Urinary bladder (tissue), 4 donors: ENCODE measurements at places on chromosomes 1 and 21. TPM values are rescaled to one million over a fixed set of nuclear protein-coding genes. Genes with fewer than 3 reads are reported as not detected.

ESRRG gene
- 14.0 TPM for total RNA-seq

DNASE2B gene
- total RNA-seq = not detected

CZIB gene
- total RNA-seq = 66.0 TPM

LCE1C gene
- total RNA-seq = not detected

ATXN7L2 gene
- total RNA-seq = 2.0 TPM

SHC1 gene
- total RNA-seq = 61.2 TPM

GNG12 gene
- 264 TPM for total RNA-seq

SELENON gene
- 24.6 TPM for total RNA-seq

ARHGAP30 gene
- 2.9 TPM for total RNA-seq

DNA sequence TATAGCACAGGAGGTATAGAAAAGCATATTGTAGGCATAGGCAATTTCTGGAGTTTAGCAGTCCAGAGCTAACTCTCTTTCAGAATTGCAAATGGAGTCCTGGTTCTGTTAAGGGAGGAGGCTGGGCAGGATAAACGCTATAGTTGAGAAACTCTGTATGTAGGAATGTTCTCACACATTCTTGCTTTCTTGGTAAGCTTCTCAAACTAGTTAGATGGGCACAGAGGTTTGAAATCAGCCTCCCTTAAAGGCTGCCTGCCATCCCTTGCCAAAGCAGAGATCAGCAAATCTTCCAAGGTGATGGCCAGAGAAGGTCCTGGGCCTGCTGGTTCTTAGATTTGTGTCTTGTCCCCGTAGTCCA lies 42.9 kb upstream of the TADA1 start:
- no peak for DNase-seq

DNA sequence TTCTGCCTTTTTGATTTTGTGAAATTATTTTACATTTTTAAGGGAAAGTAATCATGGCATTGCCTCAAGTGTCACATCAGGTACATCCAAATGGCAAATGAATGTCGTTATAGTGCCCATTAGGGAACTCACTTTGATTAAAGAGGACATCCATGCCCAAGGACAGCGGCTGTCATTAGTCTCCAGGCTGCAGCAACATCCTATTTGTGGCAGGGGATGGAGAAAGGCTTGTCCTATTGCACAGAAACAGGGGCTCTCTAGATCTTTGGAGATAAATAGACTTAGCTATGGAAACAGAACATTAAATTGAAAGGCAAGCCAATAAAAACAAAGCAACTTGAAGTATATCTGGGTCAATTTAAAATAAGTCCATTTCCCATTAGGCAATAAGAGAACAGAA lies 439.3 kb downstream of the NEGR1 start:
- no peak for DNase-seq

DNA sequence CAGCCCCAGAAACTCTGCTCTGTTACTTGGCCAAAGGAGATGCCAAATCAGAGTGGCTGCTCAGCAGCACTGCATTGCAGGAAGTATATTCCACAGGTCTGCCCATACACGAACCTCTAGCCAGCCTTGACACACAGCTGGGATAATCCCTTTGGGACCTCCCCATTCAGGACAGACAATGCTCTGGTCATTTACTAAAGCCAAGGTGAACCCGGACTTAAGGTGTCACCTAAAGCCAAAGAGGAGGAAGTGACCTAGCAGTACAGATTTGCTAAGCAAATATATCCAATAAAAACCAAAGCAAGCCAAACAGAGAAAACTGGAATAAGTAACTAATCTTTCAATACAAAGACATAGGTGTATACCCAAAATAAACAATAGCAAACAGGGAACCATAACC lies 27.7 kb downstream of the COPA start:
- DNase-seq = no peak

GRCh38 chr1:38585971-38586370 lies 273.6 kb downstream of the RRAGC start:
- no peak for DNase-seq

DNA sequence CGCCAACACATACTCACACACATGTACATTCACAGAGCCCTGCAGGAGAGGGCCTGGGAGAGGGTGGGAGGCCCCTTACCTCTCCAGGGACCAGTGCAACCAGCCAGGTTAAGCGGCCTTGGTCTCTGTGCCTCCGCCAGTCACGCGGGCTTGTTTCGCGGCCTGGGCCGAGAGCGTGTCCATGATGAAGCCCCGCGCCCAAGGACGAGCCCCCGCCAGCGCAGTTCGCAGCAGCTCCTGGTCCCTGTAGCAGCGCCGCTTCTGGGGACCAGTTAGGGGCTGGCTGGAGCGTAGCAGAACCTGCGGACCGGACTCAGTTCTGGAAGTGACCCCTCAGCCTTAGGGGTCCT lies 7.3 kb upstream of the FAM167B start:
- no peak for DNase-seq

DNA sequence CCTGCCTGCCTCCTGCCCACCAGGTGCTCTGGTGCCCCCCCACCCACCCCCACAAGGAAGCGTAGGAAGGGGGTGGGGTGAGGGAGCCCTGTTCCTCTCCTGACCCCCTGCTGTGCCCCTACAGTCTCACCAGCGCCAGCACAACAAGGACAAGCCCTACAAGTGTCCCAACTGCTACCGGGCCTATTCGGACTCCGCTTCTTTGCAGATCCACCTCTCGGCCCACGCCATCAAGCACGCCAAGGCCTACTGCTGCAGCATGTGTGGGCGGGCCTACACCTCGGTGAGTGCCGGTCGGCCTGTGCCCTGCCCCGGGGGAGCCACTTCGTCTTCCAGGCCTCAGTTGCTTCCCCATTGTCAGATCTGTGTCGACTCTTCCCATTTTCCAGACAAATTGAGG lies 25.9 kb downstream of the A3GALT2 start:
- no peak for DNase-seq

GRCh38 chr1:81410351-81410750 lies 390.4 kb upstream of the ADGRL2 start:
- no peak for DNase-seq

- DNase-seq = peak; percentile 78
These were observed 849.8 kb downstream of the USP25 start for GRCh38 chr21:16579538-16579937.

DNA sequence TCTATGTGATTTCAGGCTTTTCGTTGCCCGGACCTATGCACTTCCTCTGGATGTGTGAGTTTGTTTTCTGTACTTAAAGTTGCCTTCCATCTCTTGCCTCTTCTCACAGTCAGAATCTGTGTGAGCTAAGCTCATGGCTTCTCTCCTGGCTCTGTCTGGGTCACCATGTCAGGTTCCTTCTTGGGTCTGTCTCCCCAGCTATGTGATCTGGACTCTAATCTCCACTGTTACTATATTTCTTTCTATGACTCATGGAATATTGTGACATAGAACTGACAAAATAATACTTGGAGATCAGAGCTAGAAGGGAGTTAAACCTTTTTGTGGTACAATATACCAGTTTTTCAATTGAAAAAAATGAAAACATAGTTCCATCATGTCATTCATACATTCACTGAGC lies 172.7 kb upstream of the FGGY start:
- no peak for DNase-seq

- DNase-seq = no peak
These were observed 83.9 kb downstream of the NAV1 start for GRCh38 chr1:201622824-201623223.

- peak; percentile 13 for DNase-seq
These were observed 7.8 kb upstream of the LRRC8D start for GRCh38 chr1:89812992-89813391.

GRCh38 chr1:64537942-64538341 lies 68.0 kb downstream of the CACHD1 start:
- no peak for DNase-seq

GRCh38 chr21:34335316-34335715 lies 28.5 kb upstream of the KCNE2 start:
- no peak for DNase-seq

- DNase-seq = no peak
These were observed 14.1 kb upstream of the PLEKHG5 start for GRCh38 chr1:6505367-6506209.

- no peak for DNase-seq
These were observed 775 bp downstream of the MMEL1 start for GRCh38 chr1:2632051-2632430.

GRCh38 chr1:205088341-205088740 lies 4.1 kb upstream of the TMEM81 start:
- no peak for DNase-seq

GRCh38 chr1:208309771-208310170 lies 65.6 kb upstream of the PLXNA2 start:
- no peak for DNase-seq

- DNase-seq = no peak
These were observed 15.4 kb downstream of the NPPA start for GRCh38 chr1:11831945-11832725.

- peak; percentile 43 for DNase-seq
These were observed 68.1 kb downstream of the URB2 start for GRCh38 chr1:229694053-229694693.

DNA sequence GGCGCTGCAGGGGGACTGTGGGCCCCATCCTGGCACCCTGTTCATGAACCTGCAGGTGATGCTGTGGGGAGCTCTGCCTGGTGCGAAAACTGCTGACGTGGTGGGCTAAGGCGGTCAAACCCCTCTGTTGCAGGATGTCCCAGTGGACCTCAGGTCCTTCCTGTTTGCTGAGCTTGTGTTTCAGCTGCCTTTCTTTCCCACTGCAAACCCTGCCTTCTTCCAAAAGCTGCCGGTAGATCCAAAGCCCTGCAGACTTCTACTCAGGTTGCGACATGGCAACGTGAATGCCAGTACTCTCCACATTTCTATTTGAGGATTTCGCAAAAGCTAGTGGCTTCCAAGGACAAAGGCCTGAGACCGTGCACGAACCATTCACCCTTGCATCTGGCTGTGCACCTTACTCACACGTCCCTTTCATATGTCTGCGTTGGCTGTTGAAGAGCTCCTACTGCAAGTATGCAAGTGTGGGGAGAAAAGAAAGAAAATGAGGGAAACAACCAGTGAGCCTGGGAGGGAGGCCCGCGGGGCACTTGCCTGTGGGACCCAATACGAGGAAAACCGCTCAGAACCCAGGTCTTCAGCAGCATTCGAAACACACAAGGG lies 6.2 kb upstream of the RRP1 start:
- no peak for DNase-seq

- DNase-seq = no peak
These were observed 43.8 kb downstream of the FAAP20 start for GRCh38 chr1:2150801-2151200.

DNA sequence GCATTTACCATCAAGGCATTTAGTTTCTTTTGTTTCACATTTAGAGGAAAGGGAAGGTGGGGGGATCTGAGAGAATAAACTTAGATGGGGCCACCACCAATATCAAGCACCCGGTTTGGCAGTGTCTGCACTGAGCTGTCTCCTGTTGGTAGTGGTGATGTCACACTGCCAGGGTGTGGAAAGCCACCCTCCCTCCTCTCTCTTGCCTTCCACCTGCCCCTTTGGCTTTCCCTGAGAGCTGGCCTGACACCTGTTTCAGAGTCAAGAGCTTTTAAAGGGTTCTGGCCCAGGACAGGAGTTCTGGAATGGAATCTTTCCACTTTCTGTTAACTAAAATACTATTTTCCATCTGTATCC lies 13.4 kb downstream of the ATF3 start:
- no peak for DNase-seq

- no peak for DNase-seq
These were observed 7.2 kb downstream of the IFT25 start for GRCh38 chr1:53938136-53938830.

DNA sequence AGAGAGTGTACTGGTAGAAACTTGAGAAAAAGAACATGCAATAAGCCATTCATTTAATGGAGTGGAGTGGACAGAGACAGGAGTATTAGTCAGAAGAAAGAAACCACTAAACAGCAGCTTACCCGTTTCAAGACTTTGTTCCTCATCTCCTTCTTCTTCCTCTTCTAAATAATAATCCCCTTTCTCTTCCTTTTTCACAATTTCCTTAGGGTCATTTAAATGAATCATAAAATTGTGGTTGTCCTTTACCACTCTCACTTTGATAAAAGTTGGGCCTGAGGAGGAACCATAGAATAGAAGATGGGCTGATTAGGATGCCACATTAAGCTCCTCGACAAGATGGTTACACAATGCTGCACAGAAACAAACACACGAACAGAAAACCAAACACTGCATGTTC lies 109.6 kb downstream of the WDR3 start:
- DNase-seq = no peak

- no peak for DNase-seq
These were observed 144.9 kb downstream of the TOMM20 start for GRCh38 chr1:234983564-234984238.

DNA sequence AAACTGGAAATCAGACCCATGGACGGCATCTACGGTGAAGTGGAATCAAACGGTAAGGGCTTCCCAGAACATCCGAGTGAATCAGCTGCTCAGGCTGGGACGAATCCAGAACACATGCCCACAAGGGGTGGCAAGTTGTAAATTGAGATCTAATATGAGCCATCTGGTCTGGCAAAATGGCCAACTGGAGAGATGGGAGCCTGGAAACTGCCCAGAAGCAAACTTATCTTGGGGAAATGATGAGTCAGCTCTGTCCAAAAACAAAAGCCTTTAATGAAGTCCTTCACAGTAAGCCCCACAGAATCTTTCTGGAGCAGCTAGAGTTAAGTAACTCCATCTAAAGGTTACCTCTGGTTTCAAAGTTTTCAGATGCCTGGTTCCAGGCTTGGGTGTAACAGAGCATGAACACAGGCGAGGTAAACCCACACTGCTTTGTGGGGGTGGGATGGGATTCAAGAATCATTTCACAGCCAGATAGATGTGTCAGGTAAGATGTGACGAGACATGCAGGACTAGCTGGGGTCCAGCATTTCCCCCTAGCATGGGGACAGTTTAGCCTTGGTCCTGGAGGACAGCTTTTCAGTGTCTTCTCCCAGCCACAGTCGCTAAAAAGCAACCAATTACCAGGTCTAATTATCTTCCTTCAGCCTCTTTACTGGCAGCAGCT lies 10.5 kb upstream of the SRP9 start:
- DNase-seq = no peak

- DNase-seq = no peak
These were observed 2.7 kb downstream of the GLIS1 start for GRCh38 chr1:53736290-53736689.

GRCh38 chr1:100700586-100700985 lies 19.0 kb upstream of the VCAM1 start:
- DNase-seq = no peak

DNA sequence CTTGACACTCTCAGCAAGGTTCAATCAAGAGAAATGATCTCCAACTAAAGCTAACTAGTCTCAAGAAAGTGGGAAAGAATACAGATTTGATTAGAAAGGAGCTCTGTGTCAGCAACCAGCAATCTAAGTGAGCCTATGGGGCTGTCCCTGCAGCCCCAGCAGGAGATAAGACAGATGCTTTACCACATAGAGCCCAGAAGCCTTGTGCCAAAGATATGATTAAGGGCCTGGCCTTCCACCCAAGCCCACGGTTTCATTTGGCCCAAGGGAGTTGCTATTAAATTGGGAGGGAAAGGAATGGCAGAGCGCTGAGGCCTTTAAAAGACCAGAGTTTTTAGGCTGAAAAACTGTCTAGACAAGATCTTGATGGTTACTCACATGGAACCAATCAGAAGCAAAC lies 74.8 kb downstream of the HLCS start:
- DNase-seq = no peak

DNA sequence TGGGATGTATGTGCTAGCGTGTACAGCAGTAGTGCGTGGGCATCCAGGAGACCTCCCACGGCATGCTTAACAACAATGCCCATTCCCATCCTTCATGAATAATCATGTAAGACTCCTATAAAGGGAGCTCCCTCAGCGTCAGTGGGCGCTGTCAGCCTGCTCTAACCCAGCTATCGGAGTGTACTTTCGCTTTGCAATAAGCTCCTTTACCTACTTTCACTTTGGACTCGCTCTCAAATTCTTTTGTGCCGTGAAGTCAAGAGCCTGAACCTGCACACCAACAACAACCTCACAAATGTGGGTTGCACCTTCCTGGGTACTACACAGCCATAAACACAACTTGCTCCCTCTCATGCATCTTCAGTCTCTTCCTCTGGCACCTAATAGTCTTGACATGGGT lies 114.8 kb upstream of the PAXBP1 start:
- DNase-seq = no peak
